ENCODE measurements at places on chromosomes 5 and 9.

- no peak for DNase-seq
Observed at GRCh38 chr9:129619787-129620668, 873 bp downstream of the C9orf50 start.

GRCh38 chr9:76704593-76705204, 59.5 kb upstream of the PCA3 start:
- no peak for DNase-seq

DNA sequence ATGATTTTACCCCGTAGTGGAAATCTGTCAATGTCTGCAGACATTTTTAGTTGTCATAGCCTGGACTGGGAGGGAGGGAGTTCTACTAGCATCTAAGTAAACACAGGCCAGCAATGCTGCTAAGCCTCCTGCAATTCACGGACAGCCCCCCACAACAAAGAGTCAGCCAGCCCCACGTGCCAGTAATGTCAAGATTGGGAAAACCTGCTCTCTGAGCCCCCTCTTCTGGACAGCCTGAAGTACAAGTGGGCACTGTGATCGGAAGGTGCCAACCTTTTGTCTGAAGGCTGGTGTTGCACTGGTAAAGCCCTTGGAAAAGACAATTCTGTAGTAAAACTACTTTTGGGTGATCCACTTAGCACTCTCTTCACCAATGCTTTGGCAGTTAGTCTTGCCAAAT, 154.5 kb downstream of the TARS1 start:
- no peak for DNase-seq

- no peak for DNase-seq
Observed at GRCh38 chr9:96858018-96858573, 3.8 kb upstream of the ZNF782 start.

DNA sequence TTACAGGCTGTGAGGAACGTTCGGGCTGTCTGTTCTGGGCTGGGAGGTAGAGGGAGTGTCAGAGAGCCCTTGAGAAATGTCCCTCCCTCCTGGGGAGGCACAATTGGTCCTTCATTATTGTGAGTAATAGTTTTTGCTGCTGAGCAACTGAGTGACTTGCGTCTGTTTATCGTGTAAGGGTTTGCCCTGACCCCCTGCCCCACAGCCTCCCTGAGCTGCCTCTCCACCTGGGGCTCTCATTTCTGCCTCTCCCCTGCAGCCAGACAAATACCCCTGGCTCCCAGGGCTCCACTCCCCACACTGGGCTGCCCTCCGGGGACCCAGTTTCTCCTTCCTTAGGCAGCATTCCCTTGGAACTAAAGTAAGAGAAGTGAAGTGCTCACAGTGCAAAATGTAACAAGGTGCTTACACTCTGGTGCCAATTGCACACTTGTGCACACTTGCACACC, 174.9 kb upstream of the MVB12B start:
- no peak for DNase-seq

GRCh38 chr9:37999588-38000189, 69.3 kb downstream of the SHB start:
- DNase-seq: no peak

DNA sequence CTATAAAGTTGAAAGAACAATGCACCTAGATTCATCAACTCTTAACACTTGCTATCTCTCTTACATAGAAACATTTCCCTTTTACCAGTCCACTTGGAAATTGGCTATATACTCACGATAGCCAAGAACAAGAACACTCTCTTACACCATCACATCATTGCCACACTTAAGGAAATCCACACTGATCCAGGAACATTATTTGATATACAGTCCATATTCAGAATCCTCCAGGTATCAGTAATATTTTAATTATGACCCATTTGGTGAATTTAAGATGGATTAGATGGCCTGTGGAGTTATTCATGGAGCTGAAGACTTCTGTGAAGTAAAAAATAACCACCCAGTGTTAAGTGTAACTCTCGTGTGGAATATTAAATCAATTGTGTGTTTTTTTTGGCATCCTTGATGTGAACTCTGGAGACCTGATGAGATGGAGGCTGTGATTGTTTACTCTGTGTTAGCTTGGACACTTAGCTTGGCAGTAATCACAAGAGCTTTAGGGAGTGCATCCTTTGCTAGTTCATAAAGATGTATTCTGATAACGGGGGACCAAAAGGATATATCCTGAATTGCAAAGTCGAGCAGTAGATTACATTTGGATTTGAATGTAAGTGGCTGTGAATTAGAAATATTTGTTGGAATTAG, 52.0 kb upstream of the ABL1 start:
- no peak for DNase-seq

- no peak for DNase-seq
Observed at GRCh38 chr5:10958728-10959127, 197.7 kb upstream of the DAP start.
